Esophagus muscularis mucosa (tissue), 4 donors: ENCODE measurements at places on chromosomes 12 and 14. TPM values are rescaled to one million over a fixed set of nuclear protein-coding genes. Genes with fewer than 3 reads are reported as not detected.

BMAL2 gene
- 5.4 TPM for total RNA-seq

ZDHHC22 gene
- total RNA-seq: not detected

GARIN6 gene
- total RNA-seq: not detected

DNA sequence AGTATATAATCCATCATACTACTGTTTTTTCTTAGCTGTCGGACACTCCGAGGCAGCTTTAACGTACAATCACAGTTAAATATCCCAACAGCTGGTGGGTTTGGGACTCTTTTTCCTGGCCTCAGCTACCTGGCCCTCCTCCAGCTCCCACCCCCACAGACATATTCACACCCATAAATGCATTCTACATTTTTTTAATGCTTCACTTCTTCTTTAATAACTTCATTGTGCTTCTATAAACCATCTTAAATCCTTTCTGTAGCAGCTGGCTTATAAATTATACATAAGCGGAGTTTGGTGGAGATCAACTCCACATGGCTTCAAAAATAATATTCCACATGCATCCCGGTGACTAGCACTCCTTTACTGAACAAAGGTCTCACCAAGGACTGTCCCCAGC lies 33.3 kb downstream of the TDG start:
- no peak overlapping the region for H3K4me3 ChIP-seq
- no peaks in the 10 kb centered on the region for H3K27me3 ChIP-seq

- H3K4me1 ChIP-seq: peaks cover 36% of the 10 kb centered on the region
- H3K27ac ChIP-seq: peak overlapping the region; percentile 14
- DNase-seq: no peak
- no peaks in the 10 kb centered on the region for H3K36me3 ChIP-seq
- H3K4me3 ChIP-seq: peak overlapping the region; percentile 16
Observed at GRCh38 chr12:94616203-94616729, 34.1 kb downstream of the TMCC3 start.

DNA sequence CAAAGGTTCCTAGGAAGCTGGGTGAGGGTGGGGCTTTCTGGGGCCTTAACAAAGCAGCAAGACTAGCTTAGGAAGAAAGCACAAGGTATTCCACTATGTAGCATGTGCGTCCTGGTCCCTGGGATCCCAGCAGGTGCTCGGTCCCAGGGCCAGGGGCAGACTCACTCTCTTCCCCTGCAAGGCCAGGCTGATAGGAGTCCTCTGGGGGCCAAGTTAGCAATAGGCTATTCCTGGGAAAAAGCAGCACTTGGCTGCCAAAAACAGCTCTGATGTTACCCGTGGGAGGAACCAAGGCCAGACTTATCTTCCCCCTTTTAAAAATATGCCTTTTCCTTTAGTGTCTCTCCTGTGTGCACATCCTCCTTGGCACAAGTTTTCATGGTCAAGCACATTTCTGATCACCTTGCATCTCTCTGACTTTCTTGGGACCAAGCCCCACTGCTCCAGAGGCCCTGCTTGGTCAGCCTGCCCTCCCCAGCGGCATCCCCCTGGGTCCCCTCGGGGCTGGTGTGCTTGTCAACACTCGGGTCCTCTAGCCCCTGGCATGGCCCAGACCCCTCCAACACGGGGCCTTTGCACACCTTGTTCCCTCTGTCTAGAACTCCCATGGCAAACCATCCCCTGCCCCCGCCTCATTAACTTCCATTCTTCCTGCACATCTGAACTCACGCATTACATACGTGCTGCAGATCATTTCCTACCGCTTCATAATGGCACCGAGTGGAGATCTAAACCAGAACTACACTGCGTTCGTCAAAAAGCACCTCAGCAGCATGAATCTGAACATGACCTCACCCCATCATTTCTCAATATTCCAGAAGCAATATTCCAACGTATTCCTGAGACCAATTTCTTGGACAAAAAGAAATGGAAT lies 21.9 kb downstream of the CCDC92 start:
- H3K4me3 ChIP-seq: no peak overlapping the region
- H3K27me3 ChIP-seq: no peaks in the 10 kb centered on the region
- H3K27ac ChIP-seq: no peak overlapping the region
- no peak for DNase-seq
- H3K4me1 ChIP-seq: peaks cover 31% of the 10 kb centered on the region

- DNase-seq: no peak
- no peaks in the 10 kb centered on the region for H3K27me3 ChIP-seq
- H3K4me1 ChIP-seq: peaks cover 66% of the 10 kb centered on the region
- H3K27ac ChIP-seq: no peak overlapping the region
- H3K4me3 ChIP-seq: no peak overlapping the region
Observed at GRCh38 chr14:75445236-75445635, 17.4 kb downstream of the JDP2 start.

- peak overlapping the region; percentile 87 for H3K4me3 ChIP-seq
- peaks cover 11% of the 10 kb centered on the region for H3K27me3 ChIP-seq
- H3K36me3 ChIP-seq: no peaks in the 10 kb centered on the region
- peaks cover 21% of the 10 kb centered on the region for H3K4me1 ChIP-seq
- peak overlapping the region; percentile 88 for H3K27ac ChIP-seq
- no peak for DNase-seq
Observed at GRCh38 chr12:2958432-2959191, 585 bp upstream of the TEAD4 start.

GRCh38 chr14:77980475-77981321 lies 180.8 kb downstream of the ADCK1 start:
- DNase-seq: peak; percentile 66
- H3K27me3 ChIP-seq: no peaks in the 10 kb centered on the region
- H3K36me3 ChIP-seq: no peaks in the 10 kb centered on the region
- peak overlapping the region; percentile 31 for H3K4me3 ChIP-seq

DNA sequence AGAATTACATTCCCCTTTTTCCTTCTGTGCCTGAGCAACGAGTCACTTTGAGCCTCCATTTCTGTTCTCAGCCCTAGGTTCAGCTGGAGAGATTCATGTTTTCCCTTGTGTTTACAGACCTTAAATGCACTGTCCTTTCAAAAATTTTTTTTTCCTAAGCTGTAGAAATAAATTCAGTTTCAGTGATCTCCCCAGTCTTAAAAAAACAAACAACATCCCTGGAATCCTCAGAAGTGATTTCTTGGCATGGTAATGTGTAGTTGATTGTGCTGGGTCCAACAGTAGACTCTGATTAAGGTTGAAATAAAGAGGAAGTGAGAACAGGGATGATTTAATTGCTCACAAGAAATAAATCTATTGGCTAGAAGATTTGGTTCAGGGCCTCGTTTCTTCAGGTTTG lies 89.3 kb downstream of the NTN4 start:
- no peak for DNase-seq
- no peaks in the 10 kb centered on the region for H3K36me3 ChIP-seq
- peaks cover 18% of the 10 kb centered on the region for H3K4me1 ChIP-seq
- peak overlapping the region; percentile 19 for H3K27ac ChIP-seq

DNA sequence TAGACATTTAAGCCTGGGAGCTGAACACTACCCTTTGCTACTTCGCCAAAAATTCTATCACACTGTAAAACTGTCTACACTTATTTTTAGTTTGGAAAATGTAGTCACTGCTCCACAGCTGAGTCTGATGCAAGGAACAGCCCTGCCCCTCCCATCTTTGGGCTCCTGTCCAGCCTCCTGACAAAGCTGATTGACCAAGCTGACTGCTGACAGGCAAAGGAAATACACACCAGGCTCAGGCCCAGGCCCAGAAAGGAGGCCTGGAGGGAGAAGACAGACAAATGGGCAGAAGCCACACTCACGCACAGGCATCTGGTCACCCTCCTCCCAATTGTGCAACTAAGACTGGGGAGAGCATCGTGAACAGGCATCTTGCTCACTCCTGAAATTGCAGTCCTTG lies 55.3 kb downstream of the ISCA2 start:
- H3K27ac ChIP-seq: no peak overlapping the region
- no peaks in the 10 kb centered on the region for H3K27me3 ChIP-seq
- no peak overlapping the region for H3K4me3 ChIP-seq
- no peak for DNase-seq

DNA sequence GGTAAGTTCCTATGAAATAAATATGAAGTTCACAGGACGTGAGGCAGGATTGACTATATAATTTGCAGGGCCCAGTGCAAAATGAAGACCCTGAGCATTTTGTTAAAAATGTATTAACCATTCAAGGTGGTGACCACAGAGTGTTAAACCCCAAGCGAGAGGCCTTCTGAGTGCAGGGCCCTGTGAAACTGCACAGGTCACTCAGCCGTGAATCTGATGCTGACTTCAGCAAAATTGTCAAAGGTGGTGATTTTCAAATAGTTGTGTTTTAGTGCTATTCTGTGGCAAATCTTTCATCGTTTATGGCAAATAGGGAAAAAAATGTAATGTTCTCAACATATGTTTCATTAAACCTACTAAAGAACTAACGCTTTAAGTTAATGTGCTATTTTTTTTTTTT lies 334.0 kb upstream of the NAV3 start:
- no peak overlapping the region for H3K27ac ChIP-seq
- H3K4me1 ChIP-seq: no peaks in the 10 kb centered on the region
- no peaks in the 10 kb centered on the region for H3K36me3 ChIP-seq
- no peaks in the 10 kb centered on the region for H3K27me3 ChIP-seq

DNA sequence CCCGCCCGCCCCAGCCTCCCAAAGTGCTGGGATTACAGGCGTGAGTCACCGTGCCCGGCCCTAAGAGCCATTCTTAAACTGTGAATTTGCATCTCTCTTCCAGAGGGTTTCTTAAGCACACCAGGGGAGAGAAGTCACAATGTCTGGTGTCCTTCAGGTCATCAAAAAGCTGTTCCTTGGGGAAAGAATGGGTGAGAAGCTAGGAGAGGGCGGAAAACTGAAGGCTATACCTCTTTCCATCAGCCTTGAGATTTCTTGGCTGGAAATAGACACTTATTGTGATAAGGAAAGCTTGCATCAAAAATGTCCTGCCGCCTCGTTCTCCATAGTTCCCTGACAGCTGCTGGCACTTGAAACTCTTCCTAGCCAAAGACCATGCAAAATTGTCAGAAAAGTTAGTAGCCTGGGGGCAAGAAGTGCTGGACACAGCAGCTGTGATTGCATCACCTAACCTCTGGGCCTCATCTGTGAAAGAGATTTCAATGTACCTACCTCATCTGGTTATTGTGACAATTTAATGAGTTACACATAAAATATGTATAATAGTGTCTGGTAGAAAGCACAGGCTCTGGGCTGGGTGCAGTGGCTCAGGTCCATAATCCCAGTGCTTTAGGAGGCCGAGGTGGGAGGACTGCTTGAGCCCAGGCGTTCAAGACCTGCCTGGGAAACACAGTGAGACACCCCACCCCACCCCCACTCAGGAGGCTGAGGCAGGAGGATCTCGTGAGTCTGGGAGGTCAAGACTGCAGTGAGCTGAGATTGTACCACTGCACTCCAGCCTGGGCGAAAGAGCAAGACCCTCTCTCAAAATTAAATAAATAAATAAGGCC lies 9.7 kb upstream of the UBC start:
- DNase-seq: no peak
- no peak overlapping the region for H3K27ac ChIP-seq
- no peak overlapping the region for H3K4me3 ChIP-seq
- no peaks in the 10 kb centered on the region for H3K27me3 ChIP-seq
- peaks cover 49% of the 10 kb centered on the region for H3K4me1 ChIP-seq

GRCh38 chr12:41636653-41637052 lies 448.5 kb downstream of the PDZRN4 start:
- no peak overlapping the region for H3K27ac ChIP-seq
- no peaks in the 10 kb centered on the region for H3K4me1 ChIP-seq
- H3K4me3 ChIP-seq: no peak overlapping the region
- H3K27me3 ChIP-seq: no peaks in the 10 kb centered on the region

DNA sequence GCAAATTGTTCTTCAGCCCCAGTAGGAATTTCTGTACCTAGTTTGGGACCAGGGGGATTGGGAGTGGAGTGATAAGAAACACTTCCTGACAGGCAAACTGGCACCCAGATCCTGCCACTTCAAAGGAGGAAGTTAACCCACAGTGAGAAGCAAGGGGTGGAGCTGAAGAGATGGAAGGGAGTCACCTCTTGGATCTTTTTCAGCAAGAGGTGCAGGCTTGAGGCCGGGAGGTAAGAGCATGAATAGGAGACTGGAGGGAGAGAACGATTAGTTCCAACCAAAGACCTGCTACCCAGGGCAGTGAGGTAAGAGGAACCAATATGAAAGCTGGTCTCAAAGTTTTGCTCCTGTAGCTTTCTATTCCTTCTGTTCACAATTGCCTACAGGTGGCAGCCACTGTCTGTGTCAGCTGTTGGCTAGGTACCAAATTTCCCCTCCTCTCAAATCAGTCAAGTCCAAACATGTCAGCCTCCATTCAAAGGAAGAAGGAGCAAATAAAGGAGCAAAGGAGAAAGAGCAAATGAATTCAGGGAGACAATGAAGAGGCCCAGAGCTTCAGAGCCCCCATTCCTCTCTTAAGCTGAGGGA lies 14.9 kb upstream of the TAC3 start:
- no peaks in the 10 kb centered on the region for H3K36me3 ChIP-seq
- H3K4me3 ChIP-seq: no peak overlapping the region
- no peak for DNase-seq
- H3K27ac ChIP-seq: no peak overlapping the region

GRCh38 chr12:89789862-89790261 lies 81.2 kb upstream of the ATP2B1 start:
- no peaks in the 10 kb centered on the region for H3K4me1 ChIP-seq
- no peak for DNase-seq
- no peaks in the 10 kb centered on the region for H3K27me3 ChIP-seq

- DNase-seq: no peak
- H3K27ac ChIP-seq: peak overlapping the region; percentile 69
- H3K4me3 ChIP-seq: no peak overlapping the region
Observed at GRCh38 chr14:92549105-92549858, 35.7 kb downstream of the RIN3 start.

- no peaks in the 10 kb centered on the region for H3K36me3 ChIP-seq
- H3K4me3 ChIP-seq: no peak overlapping the region
- no peaks in the 10 kb centered on the region for H3K27me3 ChIP-seq
- H3K4me1 ChIP-seq: no peaks in the 10 kb centered on the region
Observed at GRCh38 chr12:67394550-67394949, 125.4 kb downstream of the CAND1 start.

GRCh38 chr12:124162151-124163110 lies 132.5 kb upstream of the RFLNA start:
- H3K36me3 ChIP-seq: no peaks in the 10 kb centered on the region
- H3K4me3 ChIP-seq: no peak overlapping the region
- DNase-seq: no peak
- no peaks in the 10 kb centered on the region for H3K4me1 ChIP-seq
- H3K27ac ChIP-seq: no peak overlapping the region

GRCh38 chr12:94873734-94874517 lies 129.6 kb downstream of the NDUFA12 start:
- peak overlapping the region; percentile 80 for H3K27ac ChIP-seq
- H3K36me3 ChIP-seq: no peaks in the 10 kb centered on the region
- peak overlapping the region; percentile 83 for H3K4me3 ChIP-seq
- H3K4me1 ChIP-seq: peaks cover 50% of the 10 kb centered on the region
- DNase-seq: peak; percentile 57
